Immature natural killer cell (primary cell): ENCODE measurements at places on chromosomes 7 and 10. TPM values are rescaled to one million over a fixed set of nuclear protein-coding genes. Genes with fewer than 3 reads are reported as not detected.

DNA sequence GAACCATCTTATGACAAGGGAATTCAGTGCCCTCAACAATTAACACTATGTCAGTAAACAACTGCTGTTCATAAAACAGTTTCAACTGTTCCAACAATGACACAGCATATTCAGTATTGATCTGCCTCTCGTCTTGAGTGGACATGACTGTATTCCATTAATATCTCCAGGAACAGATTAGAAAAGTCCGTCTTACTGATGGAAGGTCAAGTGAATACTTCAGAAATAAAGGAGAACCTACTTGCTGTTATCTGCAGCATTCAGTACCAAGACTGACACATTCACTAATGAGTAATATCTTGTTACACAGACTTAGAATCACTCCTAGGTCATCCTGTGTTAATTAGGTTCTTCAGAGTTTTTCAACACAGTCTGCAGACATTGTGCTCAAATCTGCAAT, 12.1 kb downstream of the KBTBD2 start:
- no peak for DNase-seq

DNA sequence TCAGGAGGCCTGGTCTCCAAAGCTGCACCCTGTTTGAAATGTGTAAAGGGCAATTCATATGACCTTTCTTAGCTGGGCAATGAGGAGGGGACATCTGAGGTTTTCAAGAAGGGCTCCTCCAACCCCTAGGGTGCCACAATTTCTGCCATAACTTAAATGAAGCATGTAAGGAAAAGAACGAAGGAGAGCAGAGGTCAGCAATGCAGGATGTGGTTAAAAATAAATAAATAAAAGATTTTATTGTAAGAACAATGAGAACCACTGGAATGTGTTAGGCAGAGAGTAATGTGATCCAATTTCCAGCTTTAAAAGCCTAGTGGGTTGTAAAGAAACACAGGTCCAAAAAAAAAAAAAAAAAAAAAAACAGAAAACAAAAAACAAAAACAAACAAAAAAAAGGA, 673.1 kb downstream of the TNS3 start:
- no peak for DNase-seq

GRCh38 chr10:119020627-119020946, 8.9 kb upstream of the NANOS1 start:
- DNase-seq, result no peak

DNA sequence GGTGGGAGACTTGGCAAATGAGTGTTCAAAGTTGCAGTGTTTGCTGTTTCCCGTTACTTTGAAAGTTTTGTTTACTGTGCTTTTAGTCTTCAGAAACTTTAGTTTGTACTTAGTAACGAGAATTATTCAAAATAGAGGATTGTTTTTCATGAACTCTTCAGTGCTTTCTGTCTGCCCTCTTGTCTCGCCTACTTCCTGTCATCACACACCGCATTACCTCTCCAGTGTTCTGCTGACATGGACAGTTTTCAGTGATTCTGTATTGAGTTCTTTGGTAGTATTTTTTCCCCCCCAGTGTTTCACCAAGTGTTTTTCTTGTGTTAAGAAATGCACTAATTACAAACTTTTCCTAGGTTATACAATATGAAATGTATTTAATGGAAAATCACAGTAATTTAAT, 207.0 kb downstream of the MLLT10 start:
- DNase-seq, result no peak

GRCh38 chr10:105769248-105770184, 1128.4 kb downstream of the SORCS3 start:
- DNase-seq, result no peak

Gene TRDMT1
- polyA plus RNA-seq, result 7.8 TPM

- DNase-seq, result no peak
These were observed 21.2 kb downstream of the CYP3A4 start for GRCh38 chr7:99762680-99763327.

Gene CCL24
- not detected for polyA plus RNA-seq

- DNase-seq, result no peak
These were observed 64.0 kb downstream of the OAT start for GRCh38 chr10:124354411-124355382.

Gene PSD
- 1.2 TPM for polyA plus RNA-seq

DNA sequence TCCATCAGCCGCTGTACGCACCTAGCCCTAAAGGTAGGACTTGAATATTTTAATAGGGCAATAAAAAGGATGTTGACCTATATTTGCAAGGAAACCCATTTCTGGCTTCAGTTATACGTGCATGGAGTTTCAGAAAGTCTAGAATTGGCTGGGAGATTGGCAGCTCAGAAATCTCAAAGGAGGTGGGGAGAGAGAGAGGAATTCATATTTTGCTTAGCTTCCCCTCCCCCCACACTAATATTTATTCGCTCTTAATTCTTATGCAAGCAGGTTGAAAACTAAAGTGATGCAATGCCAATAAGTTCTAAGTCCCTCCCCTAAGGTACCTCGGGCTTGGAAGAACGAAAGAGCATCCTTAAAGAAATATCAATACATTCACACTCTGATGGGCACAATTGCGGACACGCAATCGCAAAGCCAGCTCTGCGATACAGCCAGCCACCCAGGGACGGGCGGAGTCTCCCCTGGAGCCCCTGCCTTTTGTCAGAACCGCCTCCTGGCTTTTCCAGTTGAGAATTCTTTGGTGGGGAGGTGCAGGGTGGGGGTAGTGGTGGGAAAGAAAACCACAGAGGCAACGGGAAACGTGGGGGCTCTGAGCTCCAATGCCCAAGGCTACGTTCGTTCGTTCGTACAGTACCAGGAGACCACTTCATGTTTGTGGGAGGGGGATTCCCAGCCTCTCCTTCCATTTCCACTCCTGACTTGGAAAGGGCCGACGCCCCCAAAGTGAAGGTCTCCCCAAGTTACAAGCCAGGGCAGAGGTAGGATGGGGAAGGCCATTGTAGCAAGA, 1.3 kb downstream of the SHH start:
- DNase-seq, result no peak

Gene COL26A1
- polyA plus RNA-seq, result not detected

Gene NFKB2
- 11.4 TPM for polyA plus RNA-seq

GRCh38 chr7:94417306-94417705, 22.6 kb downstream of the COL1A2 start:
- no peak for DNase-seq

DNA sequence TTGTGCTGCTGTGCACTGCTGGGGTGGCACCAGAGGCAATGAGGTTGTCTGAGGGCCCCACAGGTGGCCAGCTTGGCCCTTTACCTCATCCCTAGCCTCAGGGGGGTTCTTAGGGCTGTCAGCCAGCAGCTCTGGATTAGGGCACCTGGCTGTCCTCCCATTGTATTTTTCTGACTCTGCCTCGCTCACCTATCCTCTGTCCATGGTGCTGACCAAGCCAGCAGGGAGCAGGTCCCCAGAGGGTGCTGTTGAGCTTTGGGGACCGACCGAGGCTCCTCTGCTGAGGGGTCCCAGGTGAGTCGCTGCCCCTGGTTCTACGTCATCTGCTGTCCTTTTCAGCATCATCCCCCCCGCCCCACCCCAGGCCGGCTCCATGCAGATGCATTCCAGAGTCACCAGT, 32.1 kb upstream of the ZNF735 start:
- no peak for DNase-seq

Gene SEC24C
- polyA plus RNA-seq, result 21.3 TPM

Gene EGR2
- polyA plus RNA-seq, result 0.29 TPM

DNA sequence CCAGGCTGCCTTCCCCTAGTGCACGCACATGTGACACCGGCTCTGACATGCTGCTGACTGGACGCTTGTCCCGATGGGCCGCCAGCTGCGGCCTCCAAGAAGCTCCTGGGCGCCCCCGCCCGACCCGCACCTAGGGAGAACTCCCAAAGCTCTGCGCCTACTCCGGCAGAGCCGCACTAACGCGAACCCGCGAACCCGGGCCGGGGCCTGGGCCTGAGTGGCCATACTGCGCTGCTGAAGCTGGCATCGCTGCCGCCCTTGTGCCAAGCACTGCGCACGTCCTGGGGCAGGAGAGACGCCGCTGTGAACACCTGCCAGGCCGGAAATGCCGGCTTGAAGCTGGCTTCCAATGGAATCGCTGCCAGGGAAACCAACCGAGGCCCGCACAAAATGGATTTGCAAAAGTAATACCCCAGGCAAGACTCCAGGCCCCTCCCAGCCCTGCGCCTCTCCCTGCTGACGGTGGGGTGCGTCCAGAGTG, 85.1 kb downstream of the WASHC2A start:
- no peak for DNase-seq

DNA sequence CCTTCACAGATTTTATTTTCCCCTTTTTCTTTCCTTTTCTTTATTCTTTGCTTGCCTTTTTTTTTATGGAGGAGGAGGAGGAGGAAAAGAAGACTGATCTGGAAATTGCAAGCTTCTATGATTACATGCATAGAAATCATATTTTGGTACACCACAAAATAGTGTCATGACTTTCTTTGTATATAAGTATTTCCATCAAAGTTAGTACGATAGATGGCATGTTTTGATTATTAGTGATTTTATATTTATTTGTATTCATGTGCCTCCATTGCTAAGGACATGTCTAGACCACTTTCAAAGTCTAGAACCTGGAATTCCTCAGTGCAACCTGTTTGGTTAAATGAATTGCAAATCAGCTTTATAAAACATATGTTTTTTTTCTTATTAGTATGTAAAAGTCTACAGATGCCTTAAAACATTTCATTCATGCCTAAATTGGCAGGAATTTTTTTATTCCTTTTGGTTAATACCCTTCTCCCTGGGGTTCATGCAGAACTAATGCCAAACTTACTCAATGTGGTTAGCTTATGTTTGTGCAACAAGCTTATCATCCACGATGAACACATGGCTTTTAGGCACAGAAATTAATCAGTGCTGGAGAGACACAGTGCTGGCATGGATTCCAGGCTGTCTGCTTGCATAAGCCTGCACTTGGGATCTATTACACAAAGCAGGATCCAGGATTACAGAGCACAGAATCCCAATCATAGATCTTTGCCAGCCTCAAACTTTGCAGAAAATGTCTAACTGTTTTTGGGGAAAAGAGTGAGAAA, 213.1 kb downstream of the CHRM2 start:
- no peak for DNase-seq

- DNase-seq, result no peak
These were observed 374.1 kb downstream of the NRG3 start for GRCh38 chr10:82249141-82249540.

Gene AGBL3
- 0.43 TPM for polyA plus RNA-seq

GRCh38 chr10:4643471-4643870, 182.5 kb upstream of the AKR1E2 start:
- DNase-seq, result no peak

Gene ACSM6
- polyA plus RNA-seq, result 0.10 TPM

- no peak for DNase-seq
These were observed 624.6 kb downstream of the CALN1 start for GRCh38 chr7:71787513-71787912.

DNA sequence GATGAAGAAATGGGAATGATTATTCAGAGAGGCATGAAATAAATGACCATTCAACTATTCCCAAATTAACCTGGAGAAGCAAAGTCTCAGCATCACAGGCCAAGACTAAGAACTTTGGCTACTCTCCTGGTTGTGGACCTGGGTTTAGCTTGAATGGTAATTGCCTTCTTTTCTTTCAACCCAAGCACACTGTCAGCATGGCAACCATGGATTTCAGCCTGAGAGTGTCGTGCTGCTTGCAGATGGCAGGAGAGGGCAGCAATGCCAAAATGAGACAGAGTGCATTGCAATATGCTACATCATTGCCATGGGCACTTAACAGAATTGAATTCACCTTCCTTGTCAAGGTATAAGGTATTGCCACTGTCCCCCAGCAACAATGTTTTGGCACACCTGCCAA, 767.2 kb downstream of the REEP3 start:
- DNase-seq, result no peak

GRCh38 chr7:5428478-5429252, 5.0 kb upstream of the TNRC18 start:
- DNase-seq, result no peak

Gene PLAC9
- not detected for polyA plus RNA-seq

DNA sequence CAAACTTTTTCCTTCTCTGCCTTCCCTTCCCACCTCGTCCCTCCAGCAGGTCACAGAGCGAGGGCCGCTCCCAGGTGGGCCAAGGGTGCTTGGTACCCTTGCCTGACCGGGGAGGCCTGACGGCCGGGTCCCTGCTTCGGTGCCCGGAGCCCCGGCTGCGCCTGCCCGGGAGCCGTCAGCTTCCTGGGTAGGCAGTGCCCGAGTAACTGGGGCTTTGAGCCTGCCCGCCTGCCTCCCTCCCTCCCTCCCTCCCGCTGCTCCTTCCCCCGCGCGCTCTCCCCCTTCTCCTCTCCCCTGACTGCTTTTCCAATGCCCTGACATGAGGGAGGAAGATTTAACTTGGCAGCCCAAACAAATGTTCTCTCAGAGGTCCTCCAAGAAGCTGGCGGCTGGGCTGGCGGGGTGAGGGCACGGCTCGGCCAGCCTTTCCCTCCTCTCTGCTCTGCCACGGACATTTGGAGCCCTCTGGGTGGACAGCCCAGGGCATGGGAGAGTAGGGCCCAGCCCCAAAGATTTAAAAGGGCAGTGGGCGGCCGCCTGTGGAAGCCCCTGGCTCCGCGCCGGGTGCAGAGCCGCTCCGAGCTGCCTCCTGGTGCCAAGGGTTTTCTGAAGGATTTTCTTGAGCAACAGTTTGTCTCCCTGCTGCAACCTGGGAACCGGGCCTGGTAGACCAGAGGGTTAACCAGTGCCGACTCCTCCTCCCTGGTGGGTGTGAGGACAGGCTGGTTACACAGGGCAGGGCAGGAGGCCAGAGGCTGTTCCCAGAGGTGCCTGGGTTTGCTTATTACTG, 2.0 kb downstream of the ZMIZ1 start:
- peak; percentile 21 for DNase-seq

Gene AKR1B15
- polyA plus RNA-seq, result not detected

Gene SLC26A5
- polyA plus RNA-seq, result not detected

Gene PIK3AP1
- polyA plus RNA-seq, result 98.3 TPM

GRCh38 chr7:47546733-47547494, 35.0 kb downstream of the TNS3 start:
- no peak for DNase-seq

DNA sequence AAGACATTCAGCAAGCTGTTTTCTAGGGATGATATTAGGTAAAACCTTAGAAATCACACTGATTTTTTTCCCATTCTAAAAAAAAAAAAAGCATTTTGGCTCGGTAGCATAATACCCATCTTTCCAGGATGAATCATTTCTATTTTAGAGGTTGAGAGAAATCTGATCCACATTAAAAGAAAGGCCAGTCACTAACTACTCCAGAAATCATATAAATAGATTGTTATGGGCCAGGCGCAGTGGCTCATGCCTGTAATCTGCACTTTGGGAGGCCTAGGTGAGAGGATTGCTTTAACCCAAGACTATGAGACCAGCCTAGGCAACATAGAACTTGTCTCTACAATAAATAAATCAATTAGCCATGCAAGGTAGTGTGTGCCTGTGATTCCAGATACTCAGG, 164.3 kb downstream of the BAMBI start:
- no peak for DNase-seq

Gene FIS1
- polyA plus RNA-seq, result 384 TPM

Gene PLCE1
- 0.08 TPM for polyA plus RNA-seq

GRCh38 chr7:55108401-55108800, 89.6 kb downstream of the EGFR start:
- DNase-seq, result no peak

Gene LIPN
- not detected for polyA plus RNA-seq
